ENCODE measurements at places on chromosomes 7 and 10.
A peak's percentile ranks its signal among the peaks of the same experiment; 100 is the strongest.

DNA sequence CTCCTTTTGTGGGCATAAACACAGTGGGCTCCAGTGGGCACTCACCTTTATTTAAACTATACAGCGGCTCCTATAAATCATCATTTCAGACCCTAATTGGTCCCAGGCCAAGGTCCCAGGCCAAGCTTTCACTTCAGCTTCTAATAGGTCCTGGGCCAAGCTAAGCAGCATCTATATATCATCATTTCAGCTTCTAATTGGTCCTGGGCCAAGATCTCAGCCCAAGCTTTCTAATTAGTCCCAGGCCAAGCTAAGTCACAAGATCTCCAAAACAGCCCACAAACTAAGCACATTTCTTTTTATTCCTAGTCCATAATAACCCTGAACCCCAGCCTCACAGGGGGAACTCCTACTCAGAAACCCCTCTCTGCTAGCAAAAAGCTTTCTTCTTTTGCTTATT lies 47.1 kb downstream of the ZNF680 start:
- no peak for DNase-seq

DNA sequence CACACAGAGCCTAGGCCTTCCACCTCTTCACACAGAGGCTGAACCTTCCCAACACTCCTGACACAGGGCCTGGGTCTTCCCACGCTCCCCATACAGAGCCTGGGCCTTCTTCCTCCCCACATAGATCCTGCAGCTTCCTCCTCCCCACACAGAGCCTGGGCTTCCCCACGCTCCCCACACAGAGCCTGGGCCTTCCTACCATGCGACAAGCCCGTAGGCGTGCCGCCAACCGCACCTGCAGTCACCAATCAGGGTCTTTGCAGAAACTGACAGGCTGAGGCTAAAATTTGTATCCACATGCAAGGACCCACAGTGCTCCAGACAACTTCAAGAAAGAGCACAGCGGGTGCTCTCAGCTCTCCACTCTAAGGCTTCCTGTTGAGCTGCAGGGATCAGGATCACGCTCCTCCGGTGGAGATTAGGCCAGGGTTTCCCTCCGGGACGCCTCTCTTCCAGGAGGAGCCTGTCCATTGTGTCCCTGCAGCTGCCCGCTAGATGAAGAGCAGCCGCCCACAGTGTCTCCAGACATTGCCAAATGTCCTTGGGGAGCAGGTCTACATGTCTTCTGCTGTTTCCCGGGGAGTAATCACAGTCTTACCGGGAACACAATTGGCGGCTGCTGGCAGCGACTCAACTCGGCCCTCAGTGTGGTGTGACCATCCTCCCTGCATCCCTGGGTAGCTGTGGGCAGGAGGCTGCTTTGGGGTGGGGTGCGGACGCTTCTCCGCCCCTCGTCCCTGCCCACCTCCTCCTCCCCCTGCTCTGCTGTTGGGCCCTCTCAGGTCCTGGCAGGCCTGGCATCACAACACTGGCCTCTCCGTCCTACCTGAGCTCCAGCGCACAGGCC lies 9.7 kb downstream of the CFAP46 start:
- DNase-seq, result no peak

DNA sequence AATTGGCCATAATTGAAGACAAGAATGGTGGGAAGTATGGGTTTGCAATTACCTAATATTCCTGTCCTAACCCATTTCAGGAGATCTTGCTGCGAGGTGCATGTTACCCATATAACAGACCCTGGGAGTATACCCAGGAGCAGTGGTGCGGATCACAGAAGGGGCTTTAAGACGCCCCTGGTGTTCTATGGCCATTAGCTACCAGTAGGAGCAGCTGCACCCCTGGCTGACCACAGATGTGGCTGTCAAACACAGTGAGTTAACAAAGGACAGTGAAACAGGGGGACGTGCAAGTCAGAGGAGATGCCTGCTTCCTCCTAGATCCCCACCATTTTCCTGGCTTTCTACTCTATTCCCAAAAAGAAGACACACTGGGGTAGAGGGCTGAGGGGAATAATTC lies 25.2 kb downstream of the AOC1 start:
- DNase-seq, result no peak

DNA sequence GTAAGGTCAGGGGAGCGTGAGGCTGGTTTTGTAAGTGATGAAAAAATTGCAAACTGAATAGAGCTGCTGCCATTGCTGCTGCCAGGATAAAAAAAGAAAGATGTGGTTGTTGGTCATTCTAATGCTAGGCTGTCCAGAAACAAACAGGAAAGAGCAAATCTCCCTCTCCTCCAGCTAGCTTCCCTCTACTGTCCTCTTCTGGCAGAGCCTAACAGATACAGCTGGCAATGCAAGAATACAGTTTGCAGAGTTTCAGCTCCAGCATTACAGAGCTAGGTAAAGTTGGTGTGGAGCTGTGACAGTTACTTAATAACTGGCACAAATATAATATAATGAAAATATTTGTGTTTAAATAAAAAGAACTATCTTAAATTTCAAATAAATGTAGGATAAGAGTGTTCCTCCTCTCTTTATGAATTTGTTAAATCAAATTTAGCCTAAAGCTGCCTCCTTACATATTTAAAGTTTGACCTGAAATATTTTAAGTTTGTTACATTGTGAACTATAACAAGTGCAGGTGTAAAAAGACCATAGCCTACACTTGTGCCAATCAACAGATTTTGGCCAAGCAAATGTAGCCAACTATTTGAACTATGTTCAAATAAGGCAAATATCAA lies 407.7 kb downstream of the SH2D4B start:
- no peak for DNase-seq

GRCh38 chr10:130804778-130805634 lies 506.5 kb downstream of the TCERG1L start:
- peak; percentile 5 for DNase-seq

GRCh38 chr10:88299787-88300186 lies 283.3 kb downstream of the RNLS start:
- DNase-seq, result no peak

DNA sequence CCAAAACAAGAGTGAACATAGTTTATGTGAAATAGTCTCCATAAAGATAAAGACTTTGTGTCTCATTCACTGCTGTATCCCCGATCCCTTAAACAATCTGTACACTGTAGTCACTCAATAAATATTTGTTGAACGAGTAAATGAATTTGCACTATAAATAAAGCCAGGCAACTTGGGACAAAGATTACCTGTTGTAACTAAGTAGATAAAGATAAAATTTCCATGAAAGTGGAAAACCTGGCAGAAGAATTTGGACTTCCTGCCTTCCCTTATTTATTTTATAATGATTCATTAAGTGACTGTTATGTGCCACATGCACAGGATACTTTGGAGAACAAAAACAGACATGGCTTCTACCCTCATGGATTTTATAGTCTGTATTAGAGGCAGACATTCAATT lies 277.7 kb upstream of the KAT6B start:
- no peak for DNase-seq

DNA sequence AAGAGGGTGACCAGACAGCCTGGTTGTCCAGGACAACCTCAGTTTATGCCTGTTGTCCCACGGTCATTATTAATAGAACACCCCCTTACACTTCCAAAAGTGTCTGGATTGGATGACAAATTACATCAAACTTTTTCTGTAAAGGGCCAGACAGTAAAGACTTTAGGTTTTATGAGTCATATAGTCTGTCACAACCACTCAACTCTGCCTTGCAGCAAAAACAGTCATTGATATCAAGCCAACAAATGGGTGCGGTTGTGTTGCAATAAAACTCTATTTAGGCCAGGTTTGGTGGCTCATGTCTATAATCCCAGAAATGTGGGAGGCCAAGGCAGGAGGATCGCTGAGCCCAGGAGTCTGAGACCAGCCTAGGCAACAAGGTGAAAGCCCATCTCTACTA lies 66.7 kb upstream of the ATP6V0A4 start:
- DNase-seq, result no peak

- DNase-seq, result no peak
These were observed 4.3 kb upstream of the AKR1C3 start for GRCh38 chr10:5089865-5090264.

DNA sequence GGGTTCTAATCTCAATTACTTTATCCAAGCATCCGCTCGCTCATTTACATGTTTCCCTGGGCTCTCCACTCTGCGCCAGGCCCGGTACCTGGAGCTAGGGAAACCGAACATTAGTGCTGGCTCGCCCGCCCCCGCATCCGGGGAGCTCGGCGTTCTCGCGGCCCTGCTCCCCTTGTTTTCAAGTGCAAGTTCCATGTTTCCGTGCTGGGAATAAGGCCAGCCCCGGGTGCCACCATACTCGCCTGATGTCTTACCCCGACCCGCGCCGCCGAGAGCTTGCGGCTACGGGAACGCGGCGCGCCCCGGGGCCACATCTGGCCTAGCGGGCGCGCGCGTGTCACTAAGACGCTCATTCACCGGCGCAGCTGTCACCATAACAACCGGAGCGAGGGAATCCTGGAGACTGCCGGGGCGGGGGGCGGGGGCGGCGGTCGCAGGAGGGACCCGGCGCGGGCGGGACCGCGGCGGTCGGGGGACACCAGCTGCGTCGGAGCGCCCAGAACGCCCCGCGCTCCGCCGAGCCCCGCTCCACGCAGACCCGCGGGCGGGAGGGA lies at the start of gene NEURL1:
NEURL1 (plus strand) TSS at position 344 of the 554 bp plus-strand sequence. CDS start 683 bp downstream, outside the sequence.
- DNase-seq, result no peak

Data from activated CD8-positive, alpha-beta memory T cell treated with anti-CD3 and anti-CD28 coated beads, Interleukin-2, amount 10 ng/mL, durations not matched to agents 7 days and 5 days (primary cell).